ENCODE measurements at places on chromosomes 7 and 10.

- no peak for DNase-seq
These were observed 31.8 kb downstream of the CNNM2 start for GRCh38 chr10:102949916-102950315.

GRCh38 chr7:82039621-82040020 is 269.8 kb upstream of the HGF start:
- DNase-seq: no peak

DNA sequence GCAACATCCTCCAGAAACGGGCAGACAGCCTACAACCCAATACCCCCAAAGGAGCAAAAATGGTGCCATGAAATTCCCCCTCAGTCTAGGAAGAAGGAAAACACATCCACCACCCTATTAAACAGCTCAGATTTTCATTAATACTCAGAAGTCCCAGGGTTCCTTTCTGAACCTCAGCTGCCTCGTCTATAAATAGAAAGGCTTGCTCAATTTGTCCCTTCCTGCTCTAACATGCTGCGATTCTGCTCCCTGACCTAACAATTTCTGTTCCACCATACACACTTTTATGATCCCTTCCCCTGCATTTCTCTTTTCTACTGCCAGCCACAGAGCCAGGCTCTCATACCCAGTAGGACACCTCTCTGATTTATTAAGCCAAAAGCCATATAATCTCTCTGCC is 68.1 kb downstream of the MTERF1 start:
- DNase-seq: no peak

DNA sequence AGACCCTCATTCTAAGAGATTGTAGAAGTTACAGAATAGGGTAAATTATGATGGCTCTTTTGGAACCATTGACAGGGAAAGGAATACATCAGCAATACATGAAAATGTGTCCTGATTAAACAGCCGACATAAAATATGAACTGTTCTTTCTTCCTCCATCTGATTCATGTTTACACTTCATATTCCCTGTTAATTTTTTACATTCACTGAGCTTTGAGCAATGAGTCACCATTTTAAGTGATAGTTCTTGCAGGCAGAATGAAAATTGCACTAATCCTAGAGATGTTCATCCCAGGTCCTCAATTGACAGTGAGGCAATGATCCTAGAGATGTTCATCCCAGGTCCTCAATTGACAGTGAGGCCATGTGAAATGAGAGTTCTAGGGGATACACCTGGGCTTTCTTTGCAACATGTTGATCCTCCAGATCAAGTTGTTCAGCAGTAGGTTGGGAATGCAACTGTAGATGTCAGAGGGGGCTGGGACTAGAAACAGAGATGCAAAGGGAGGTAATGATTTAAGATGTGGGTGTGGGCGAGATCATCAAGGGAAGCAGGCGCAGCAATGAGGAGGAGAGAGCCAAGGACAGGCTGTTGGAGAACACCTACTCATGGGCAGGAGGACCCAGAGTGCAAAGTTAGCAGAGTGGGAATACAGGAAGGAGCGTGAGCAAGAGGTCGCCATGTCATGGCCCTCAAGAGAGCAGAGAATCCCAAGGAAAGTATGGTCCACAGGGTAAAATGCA is 138.7 kb downstream of the ZNF365 start:
- peak; percentile 56 for DNase-seq

DNA sequence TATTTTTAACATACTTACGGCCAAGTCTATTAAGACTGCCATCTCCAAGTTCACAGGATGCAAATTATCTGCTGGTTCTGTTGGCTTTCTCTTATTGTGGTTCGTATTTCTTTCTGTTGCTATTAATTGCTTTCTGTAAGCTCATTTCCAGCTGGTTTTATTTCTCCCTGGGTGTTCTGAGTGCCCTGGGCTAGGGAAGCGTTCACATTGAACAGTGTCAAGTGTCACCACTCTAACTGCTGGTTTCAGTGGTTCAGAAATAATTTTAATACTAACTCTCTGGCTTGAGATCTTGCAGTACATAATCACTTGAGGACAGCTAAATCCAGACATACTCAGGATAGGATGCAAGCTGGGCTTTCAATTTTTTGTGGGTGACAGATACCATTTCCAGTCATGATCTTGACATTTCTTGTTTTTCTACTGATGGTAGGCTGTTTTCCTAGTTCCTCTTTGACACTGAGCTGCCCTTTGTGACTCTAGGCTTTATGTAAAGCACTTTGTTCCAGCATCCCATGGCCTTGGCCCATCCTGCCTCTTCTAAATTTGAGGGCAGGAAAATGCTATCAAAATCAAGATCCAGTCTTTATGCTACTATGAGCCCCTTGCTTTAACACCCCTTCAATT is 117.6 kb downstream of the SNX13 start:
- no peak for DNase-seq

DNA sequence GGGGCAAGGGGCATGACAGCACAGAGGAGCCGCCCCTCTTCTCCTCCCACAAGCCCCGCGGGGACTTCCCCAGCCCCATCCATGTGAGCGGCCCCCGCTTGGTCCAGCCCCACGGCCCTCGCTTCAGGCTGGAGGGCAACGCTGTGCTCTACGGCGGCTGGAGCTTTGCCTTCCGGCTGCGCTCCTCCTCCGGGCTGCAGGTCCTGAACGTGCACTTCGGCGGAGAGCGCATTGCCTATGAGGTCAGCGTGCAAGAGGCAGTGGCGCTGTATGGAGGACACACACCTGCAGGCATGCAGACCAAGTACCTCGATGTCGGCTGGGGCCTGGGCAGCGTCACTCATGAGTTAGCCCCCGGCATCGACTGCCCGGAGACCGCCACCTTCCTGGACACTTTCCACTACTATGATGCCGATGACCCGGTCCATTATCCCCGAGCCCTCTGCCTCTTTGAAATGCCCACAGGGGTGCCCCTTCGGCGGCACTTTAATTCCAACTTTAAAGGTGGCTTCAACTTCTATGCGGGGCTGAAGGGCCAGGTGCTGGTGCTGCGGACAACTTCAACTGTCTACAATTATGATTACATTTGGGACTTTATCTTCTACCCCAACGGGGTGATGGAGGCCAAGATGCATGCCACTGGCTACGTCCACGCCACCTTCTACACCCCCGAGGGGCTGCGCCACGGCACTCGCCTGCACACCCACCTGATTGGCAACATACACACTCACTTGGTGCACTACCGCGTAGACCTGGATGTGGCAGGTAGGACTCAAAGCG is 5.1 kb downstream of the AOC1 start:
- no peak for DNase-seq

GRCh38 chr10:21020545-21020944 is 123.4 kb upstream of the NEBL start:
- DNase-seq: no peak

DNA sequence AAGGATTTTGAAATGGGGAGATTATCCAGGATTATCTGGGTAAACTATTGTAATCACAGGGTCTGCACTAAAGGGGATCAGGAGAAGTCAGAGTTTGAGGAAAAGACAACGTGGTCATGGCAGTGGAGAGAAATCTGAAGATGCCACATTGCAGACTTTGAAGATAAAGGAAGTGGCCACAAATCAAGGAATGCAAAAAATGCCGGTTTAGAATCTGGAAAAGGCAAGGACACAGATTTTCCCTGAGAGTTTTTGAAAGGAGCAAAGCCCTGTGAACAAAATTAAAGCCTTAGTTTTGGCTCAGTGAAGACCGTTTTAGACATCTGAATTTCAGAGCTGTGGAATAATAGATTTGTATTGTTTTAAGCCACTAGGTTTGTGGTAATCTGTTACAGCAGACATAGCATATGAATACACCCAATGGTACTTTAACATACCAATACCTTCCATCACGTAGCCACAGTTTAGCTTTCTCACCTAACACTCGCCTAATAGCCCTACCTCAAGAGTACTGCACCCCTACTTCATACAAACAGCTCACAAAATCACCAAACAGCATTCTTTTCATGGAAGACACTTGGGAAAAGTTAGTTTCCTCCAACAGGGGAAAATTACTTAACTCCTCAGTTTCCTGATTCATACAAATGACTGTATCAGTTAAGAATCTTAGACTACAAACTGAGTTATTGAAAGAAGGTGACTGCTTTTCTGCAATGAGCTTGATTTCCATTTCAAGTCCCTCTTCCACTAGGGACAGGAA is 446.5 kb downstream of the INHBA start:
- DNase-seq: peak; percentile 51

- no peak for DNase-seq
These were observed 162.8 kb upstream of the BMPER start for GRCh38 chr7:33742521-33742920.

GRCh38 chr7:22121702-22122474 is 176.2 kb upstream of the CDCA7L start:
- DNase-seq: no peak

DNA sequence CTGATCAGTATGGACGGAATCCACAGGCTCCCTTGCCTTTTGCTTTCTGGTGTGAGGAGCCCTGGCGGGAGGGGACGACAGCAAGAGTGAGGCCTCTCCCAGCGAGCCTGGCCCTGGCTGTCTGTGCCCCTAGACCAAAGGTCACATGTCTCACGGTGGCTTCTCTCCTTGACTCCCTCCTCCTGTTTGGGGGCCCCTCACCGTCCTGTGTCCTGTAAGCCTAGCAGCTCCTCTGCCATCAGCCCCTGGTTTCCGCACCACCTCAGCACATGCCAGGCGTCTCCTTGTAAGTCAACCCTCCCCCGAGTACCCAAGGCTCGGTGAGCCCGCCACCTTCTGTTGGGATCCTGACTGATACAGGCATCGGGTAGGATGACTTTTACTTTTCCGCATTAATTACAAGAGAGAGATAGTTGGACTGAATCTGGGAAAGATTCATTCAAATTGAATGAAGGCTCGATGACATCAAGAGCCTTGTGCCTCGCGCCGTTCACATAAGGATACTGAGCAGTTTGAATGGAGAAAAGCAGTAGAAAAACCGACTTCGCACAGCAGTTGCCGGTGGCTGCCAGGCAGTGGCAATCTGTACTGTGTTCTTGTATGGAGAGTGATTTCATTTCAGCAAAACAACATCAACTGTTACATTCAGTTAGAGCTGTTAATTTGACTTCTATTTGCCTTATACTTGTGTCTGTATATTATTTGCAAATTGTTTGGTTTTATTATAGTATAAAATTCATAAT is 119.8 kb downstream of the XRCC2 start:
- DNase-seq: no peak

- peak; percentile 68 for DNase-seq
These were observed 166.2 kb downstream of the CPEB3 start for GRCh38 chr10:92124616-92125143.

DNA sequence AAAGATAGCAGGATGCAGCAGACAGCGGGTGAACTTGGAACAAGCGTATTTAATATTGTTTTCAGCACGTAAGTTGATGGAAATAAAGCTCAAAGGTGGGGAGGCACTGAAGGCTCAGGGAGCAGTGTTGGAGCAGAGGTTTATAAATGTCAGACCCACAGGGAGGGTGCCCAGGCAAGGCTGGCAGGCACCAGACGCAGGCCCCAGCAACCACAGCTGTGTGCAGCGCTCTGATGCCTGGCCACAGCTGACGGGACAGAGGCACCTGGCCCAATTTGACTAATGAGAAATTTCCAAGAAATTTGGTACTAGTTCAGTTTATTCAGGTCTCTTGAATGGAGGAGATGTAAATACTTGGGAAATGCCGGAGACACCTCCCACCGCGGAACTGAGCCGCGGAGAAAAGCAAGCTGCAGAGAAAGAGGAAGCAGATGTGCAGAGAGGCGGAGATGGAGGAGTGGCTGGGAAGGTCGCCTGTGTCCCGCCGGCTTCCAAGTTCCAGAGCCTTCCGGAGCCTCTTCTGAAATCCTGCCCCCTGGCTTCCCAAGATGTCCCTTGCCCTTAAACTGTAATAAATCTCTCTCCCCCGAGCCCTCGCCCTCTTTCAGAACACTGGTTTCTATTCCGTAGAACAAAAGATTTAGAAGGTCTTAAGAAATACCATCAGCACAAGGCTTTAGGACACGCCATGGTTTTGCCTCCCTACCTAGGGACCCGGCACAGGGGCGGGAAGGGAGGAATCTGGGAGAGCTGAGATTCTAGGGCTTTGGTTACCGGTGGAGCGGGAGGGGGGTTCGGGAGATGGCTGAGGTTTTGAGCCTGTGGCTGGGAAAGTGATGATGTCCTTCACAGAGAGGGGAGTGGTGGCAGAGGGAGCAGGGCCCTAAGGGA is 38.4 kb upstream of the PLXNA4 start:
- peak; percentile 31 for DNase-seq

DNA sequence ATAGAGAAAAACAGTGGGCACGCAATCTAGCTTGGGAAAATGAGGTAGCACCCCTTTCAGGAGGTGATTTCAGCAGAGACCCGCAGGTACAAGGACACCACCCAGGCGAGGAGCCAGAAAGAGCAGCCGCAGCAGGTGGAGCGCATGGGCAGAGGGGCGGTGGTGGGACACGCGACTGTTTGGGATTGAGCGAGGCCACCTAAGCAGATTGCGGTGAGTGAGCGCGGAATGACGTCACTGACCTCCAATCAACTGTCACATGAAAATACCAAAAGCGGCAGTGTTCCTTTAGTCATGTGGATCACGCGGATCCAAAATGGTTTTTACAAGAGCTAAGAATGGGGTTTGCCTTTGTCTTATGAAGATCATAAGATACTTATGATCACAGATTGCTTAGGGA is 40.2 kb upstream of the SLC26A3 start:
- no peak for DNase-seq

- no peak for DNase-seq
These were observed 39.0 kb upstream of the STRIP2 start for GRCh38 chr7:129394982-129395914.

DNA sequence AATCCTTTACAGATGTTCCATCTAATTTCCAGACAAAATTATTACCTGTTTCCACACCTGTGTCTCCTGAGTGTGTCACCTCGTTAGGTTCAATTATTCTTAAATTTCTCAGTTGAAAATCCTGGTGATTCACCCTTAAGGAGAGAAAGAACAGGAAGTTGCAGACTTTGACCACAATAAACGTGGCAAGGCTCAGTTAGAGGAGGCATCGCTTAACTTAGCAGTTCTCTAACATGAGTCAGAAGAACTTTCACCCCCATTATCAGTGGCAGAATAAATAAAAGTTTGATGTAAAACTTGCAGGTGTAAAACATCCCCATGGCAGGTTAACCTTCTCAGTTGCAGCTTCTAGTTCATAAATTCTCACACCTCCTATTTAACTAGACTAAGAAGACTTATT is 8.3 kb downstream of the XPNPEP1 start:
- DNase-seq: peak; percentile 71

DNA sequence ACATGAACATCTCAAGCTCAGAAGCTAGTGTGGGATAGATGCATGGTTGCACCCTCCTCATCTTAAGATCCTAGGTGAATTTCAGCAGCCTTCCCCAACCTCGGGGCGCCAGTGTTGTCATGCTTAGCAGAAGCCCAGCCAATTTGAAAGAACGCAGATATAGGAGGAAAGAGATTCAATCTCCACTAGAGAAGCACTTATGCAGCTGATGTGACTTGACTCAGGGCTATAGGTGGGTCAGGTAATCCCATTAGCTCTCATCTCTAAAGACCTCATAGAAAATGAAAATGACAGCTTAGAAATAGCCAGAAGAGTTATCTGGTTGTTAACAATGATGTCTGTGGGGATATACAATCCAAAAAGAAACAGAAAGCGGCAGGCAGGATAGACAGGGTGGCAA is 310.5 kb downstream of the GPAM start:
- DNase-seq: no peak

- peak; percentile 7 for DNase-seq
These were observed 38.4 kb downstream of the PTPRE start for GRCh38 chr10:127945341-127945758.
